ENCODE measurements at places on chromosomes 16 and 17. TPM values are rescaled to one million over a fixed set of nuclear protein-coding genes. Genes with fewer than 3 reads are reported as not detected.
A peak's percentile ranks its signal among the peaks of the same experiment; 100 is the strongest.

- no peak for DNase-seq
These were observed 9.0 kb upstream of the MTSS2 start for GRCh38 chr16:70694868-70695218.

- no peak for DNase-seq
These were observed 195.3 kb downstream of the STX8 start for GRCh38 chr17:9380361-9380760.

DNA sequence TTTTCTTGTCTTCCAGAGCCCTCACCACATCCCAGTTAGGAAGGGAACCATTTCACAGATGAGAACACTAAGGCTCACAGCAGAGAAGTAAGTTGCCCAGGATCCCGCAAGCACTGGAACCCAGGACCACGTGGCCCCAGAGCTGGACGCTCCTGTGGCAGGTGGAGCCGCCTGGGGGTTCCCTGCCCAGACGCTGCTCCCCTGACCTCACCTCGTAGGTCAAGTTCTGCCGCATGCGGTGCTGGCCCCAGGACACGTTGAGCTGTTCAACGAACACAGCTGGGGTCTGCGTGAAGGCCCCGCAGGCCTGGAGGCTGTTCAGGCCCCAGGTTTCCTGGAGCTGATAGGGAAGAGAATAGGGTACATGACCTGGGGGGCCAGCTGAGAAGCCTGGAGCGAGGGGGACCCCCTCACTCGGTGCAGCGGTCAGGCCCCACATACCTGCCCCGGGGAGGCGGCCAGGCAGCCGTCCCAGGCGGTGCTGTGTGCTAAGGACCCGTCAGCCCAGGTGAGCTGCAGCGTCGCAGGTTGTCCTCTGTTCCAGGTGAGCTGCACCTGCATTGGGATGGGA, 54.1 kb downstream of the RMI2 start:
- no peak for DNase-seq

- DNase-seq = no peak
These were observed 568.3 kb upstream of the SALL1 start for GRCh38 chr16:51719376-51719775.

GRCh38 chr17:65023791-65024190, 32.7 kb downstream of the GNA13 start:
- no peak for DNase-seq

GRCh38 chr17:26792486-26792885, 501.4 kb upstream of the WSB1 start:
- DNase-seq = no peak

- no peak for DNase-seq
These were observed 75.8 kb downstream of the ABCC6 start for GRCh38 chr16:16147316-16147999.

DNA sequence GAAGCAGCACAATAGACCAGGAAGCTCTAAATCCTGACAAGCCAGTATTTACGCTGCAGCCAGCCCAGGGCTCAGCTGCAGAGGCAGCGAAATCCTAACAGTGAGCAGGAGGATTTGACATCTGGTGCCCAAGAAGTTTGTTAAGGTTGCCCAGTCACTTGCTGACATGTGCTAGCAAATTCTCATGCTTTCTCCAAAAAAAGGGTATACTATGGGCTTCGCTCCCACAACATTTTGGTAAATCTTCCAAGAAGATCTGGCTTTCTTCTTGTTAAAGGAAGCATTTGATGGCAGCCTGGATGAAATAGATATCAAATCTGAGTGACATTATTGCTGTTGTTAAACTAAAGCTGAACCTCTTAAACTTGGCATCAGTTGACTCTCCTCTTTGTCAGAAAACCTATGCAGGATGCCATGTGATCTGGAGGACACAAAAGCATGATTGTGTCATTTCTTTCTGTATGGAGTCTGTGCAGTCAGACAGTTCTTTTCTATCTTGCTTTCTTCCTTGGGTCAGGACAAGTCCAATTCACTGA, 949.7 kb upstream of the RBFOX1 start:
- DNase-seq = no peak

DNA sequence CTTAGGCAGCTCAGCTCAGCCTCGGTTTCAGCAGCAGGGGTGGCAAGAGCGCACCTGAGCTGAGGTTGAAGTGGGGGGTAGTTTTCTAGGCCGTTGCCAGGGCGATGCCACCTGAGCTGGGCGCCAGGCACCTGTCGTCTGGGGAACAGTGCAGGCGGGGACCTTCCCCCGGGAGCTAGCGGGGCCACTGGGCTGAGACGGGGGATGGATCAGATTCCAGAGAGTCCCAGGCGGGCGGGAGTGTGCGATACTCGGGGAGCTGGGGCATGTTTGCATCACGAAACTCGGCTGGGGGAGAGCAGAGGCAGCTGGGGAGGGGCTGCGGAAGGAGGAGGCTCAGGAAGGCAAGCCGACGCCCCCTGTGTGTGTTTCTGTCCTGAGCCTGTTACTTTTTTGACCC, 477 bp upstream of the CLDN9 start:
- peak; percentile 92 for DNase-seq

DNA sequence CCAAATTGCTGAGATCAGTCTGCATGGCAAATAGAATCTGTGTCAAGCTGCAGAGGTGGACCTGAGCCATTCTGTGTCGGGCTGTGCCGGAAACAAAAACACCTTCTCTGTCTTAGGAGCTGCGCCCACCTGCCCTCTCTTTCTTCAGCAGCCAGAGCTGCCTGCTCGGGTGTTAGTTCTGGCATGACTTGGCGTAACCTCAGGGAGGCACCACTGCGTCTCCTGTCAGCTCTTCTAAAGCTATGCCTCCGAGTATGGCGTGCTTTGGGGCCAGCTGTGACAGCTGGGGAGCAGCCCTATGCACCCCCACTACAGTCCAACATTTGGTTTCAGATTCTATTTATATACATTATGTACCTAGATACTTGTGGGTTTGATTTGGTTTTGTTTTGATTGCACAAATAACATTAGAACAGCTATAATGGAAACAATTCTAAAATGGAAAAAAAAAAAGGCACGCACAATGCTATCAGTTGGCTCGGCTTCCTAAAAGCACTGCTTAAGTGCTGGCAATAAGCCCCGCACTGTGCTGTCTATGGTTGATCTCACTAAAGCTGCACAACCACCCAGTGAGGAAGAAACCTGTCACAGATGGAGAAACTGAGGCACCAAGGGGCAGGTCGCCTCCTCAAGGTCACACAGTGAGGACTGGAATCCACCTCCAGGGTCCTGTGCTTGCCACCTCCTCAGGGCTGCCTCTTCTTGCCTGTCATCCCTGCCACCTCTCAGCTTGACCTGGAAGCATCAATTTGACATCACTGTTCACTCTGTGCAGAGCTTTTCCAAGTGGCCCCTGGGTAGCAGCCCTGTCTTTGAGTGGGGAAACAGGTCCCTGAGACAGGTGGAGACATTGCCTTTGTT, 18.7 kb upstream of the ADGRG1 start:
- DNase-seq = no peak

DNA sequence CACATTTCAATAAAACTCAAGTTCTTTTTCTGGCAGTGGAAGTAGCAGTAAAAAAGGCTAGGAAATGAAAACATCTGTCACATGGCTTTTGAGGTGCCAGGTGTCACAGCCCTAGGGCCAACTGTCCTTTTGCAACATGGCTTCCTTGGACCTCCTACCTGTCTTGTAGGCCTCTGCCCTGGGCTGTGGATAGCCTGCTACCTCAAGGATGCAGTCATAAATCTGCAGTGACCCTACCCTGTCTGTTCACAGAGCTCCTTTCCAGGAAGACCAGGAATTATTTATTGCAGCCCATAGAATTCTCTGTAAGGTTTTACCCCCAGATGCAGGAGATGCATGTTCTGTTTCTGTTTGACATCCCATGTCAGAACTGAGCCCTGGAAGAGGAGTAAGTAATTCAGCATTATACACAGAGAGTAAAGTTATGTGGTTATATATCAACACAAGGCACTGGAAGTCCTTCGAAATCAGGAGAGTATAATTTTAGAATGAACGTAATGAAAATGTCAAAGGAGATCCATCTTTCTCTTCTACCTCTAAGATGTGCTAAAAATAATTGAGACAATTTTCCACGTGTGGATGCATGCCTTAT, 172.6 kb downstream of the MAP2K4 start:
- peak; percentile 2 for DNase-seq

The KRT16 gene
- 3.1 TPM for total RNA-seq

The SLC6A2 gene
- 0.09 TPM for total RNA-seq

The CRHR1 gene
- not detected for total RNA-seq

The GSG1L gene
- not detected for total RNA-seq

The NHLRC4 gene
- total RNA-seq = 3.3 TPM
